Muscle of leg (tissue), 16 donors: ENCODE measurements at places on chromosomes 2 and 18. TPM values are rescaled to one million over a fixed set of nuclear protein-coding genes. Genes with fewer than 3 reads are reported as not detected.

DNA sequence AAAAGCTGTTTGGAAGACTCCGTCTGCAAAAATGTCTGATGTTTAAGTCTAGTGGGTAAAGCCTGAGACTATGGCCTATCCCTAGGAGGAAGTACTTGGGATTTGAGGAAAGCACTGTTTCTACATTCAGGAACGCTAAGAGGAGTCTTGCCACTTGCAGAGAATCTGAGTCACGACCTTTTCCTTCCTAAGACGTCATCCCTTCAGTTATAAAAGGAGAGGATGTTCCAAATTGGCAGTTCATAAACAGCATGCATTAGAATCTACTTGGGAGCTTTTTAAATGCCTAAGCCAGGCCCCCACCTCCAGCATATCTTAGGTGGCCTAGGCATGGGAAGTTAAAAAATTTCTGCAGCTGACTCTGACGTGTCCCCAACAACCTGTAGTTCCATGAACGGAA is 125.9 kb downstream of the TTC32 start:
- H3K27ac ChIP-seq: no peak overlapping the region
- H3K27me3 ChIP-seq: no peaks in the 10 kb centered on the region
- no peaks in the 10 kb centered on the region for H3K36me3 ChIP-seq

DNA sequence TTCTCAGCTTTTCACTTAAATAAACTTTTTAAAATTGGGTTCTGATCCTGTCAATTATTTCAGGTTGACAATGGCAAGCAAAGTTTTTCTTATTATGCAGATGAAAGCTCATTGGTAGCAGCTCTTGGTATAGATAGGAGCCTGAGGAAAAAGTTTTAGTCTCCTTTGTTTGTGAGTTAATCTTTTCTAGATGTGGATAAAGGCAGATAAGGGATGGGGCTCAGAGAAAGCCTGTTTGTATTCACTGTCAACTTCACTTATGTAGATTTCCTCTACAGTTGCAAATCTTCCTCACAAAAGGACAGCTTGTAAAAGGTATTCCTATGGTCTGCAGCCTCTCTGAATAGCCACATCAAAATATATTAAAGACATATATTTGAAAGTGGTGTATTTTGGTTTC is 224.5 kb upstream of the SPOPL start:
- no peaks in the 10 kb centered on the region for H3K36me3 ChIP-seq
- H3K4me3 ChIP-seq: no peak overlapping the region
- H3K27me3 ChIP-seq: no peaks in the 10 kb centered on the region
- no peak overlapping the region for H3K27ac ChIP-seq
- no peak for DNase-seq

DNA sequence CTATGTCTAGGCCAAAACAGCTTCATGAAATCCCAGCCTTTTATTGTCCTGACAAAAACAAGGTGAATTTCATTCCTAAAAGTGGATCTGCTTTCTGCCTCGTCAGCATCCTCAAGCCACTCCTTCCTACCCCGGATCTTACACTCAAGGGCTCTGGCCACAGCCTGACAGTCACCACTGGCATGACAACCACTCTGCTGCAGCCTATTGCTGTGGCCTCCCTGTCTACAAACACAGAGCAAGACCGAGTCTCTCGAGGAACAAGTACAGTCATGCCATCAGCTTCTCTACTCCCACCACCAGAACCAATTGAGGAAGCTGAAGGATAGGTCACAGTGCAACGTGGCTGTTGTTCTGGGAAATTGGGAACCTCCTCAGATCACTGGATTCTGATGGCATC is 106.1 kb downstream of the ICA1L start:
- DNase-seq: no peak
- no peak overlapping the region for H3K4me3 ChIP-seq
- no peak overlapping the region for H3K27ac ChIP-seq

GRCh38 chr18:37124516-37124915 is 295.6 kb downstream of the KIAA1328 start:
- H3K36me3 ChIP-seq: no peaks in the 10 kb centered on the region
- H3K4me1 ChIP-seq: no peaks in the 10 kb centered on the region
- no peak overlapping the region for H3K27ac ChIP-seq
- no peak overlapping the region for H3K4me3 ChIP-seq
- DNase-seq: no peak

- peak overlapping the region; percentile 55 for H3K27ac ChIP-seq
- no peaks in the 10 kb centered on the region for H3K27me3 ChIP-seq
- H3K4me1 ChIP-seq: peaks cover 73% of the 10 kb centered on the region
- peaks cover 5% of the 10 kb centered on the region for H3K36me3 ChIP-seq
These were observed 8.2 kb upstream of the GPR17 start for GRCh38 chr2:127637725-127638252.

DNA sequence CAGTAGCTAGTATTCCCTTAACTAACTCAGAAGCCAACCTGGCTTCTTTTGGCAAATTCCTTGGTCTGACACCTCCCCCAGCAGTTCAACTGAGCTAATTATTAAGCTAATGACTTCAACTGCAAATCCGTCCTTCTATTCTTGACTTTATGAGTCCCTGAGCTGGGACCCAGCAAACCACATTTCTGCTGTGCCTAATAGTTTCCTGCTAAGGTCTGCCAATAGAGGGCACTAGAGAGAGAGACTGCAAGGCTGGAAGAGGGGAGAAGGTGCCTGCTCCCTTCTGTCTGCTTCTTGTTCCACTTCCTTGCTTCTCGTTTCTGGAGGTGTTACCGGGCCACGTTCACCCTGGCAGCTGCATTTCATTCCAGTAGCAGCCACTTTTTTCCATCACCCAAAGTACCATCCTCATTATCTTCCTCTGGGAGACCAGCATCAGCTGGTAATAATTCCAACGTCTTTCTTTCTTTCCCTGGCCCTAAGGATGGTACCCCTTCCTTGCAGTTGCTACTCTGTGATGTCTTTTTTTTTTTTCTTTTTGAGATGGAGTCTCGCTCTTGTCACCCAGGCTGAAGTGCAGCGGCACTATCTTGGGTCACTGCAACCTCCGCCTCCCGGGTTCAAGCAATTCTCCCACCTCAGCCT is 352.0 kb downstream of the TNS1 start:
- no peaks in the 10 kb centered on the region for H3K27me3 ChIP-seq
- no peak overlapping the region for H3K27ac ChIP-seq
- H3K4me3 ChIP-seq: no peak overlapping the region
- H3K4me1 ChIP-seq: peaks cover 18% of the 10 kb centered on the region

DNA sequence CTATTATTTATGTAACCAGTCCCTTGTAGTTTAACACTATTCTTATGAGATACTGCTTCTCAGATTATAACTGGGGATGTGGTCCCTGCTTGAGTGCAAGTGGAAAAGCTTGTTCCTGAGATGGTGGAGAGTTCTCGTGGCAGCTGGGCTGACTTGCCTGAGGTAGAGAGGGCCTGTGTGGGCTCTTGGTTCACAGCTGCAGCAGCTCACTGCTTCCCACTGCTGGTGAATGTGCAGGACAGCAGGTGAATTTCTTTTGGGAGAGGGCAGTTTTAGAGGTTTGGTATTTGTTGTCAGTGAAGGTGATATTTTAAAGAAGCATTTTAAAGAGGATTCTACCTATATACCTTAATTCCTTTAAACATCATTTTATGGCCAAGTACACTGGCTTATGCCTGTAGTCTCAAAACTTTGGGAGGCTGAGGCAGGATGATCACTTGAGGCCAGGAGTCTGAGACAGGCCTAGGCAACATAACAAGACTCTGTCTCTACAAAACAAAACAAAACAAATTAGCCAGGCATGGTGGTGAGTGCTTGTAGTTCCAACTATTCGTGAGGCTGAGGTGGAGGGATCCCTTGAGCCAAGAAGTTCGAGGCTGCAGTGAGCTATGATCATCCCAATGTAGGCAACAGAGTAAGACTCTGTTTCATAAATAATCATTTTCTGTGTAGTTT is 94.8 kb downstream of the MTA3 start:
- peaks cover 2% of the 10 kb centered on the region for H3K36me3 ChIP-seq
- H3K27ac ChIP-seq: no peak overlapping the region
- H3K27me3 ChIP-seq: no peaks in the 10 kb centered on the region
- peaks cover 2% of the 10 kb centered on the region for H3K4me1 ChIP-seq
- DNase-seq: peak; percentile 84

GRCh38 chr2:124526221-124526620 is 501.1 kb downstream of the CNTNAP5 start:
- H3K4me1 ChIP-seq: peaks cover 6% of the 10 kb centered on the region
- no peaks in the 10 kb centered on the region for H3K27me3 ChIP-seq
- H3K4me3 ChIP-seq: no peak overlapping the region
- H3K36me3 ChIP-seq: no peaks in the 10 kb centered on the region

GRCh38 chr18:3360211-3360610 is 89.8 kb upstream of the TGIF1 start:
- H3K27me3 ChIP-seq: no peaks in the 10 kb centered on the region
- H3K36me3 ChIP-seq: no peaks in the 10 kb centered on the region
- no peak overlapping the region for H3K27ac ChIP-seq
- peaks cover 4% of the 10 kb centered on the region for H3K4me1 ChIP-seq
- DNase-seq: no peak

The TUBA3E gene
- polyA plus RNA-seq: not detected

The RAB27B gene
- polyA plus RNA-seq: 0.63 TPM

The POMC gene
- polyA plus RNA-seq: 3.3 TPM

The LYG1 gene
- polyA plus RNA-seq: 3.6 TPM

The LHCGR gene
- polyA plus RNA-seq: 0.15 TPM

The ALPI gene
- not detected for polyA plus RNA-seq

The SKOR2 gene
- not detected for polyA plus RNA-seq
